Urinary bladder (tissue), 4 donors: ENCODE measurements at places on chromosomes 11 and 22.

- no peak for DNase-seq
These were observed 158.8 kb downstream of the MPPED1 start for GRCh38 chr22:43570531-43571165.

GRCh38 chr11:99960536-99960935, 726.6 kb upstream of the ARHGAP42 start:
- no peak for DNase-seq

GRCh38 chr11:26109658-26110368, 222.1 kb upstream of the ANO3 start:
- no peak for DNase-seq

GRCh38 chr22:45905326-45905923, 71.5 kb downstream of the WNT7B start:
- no peak for DNase-seq

GRCh38 chr11:35588627-35589026, 29.6 kb upstream of the FJX1 start:
- DNase-seq, result no peak

GRCh38 chr22:50326956-50327710, at the start of gene DENND6B:
Gene DENND6B (minus strand): TSS chr22:50327012. CDS start chr22:50326988, 24 bp downstream.
- no peak for DNase-seq

- no peak for DNase-seq
These were observed 9.2 kb upstream of the TPCN2 start for GRCh38 chr11:69039501-69039900.

DNA sequence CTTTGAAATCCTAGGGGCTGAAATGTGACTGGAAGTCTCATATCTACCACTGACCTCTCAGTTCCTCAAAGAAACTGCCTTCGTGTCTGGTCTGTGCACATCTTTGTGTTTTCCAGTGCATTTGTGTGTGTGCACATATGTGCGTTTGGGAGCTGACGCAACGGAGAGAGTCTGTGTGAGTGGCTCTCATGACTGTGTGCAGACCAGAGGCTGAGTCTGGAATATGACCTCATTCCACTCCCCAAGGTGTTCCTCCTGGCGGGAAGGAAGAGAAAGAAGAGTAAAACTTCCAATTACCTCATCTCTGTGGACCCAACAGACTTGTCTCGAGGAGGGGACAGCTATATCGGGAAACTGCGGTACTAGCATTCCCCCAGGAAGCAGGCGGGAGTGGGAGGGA, 16.5 kb downstream of the TUB start:
- DNase-seq, result no peak

- no peak for DNase-seq
These were observed 12.6 kb downstream of the PPARA start for GRCh38 chr22:46162771-46163556.

- DNase-seq, result no peak
These were observed 28.6 kb downstream of the FAM83F start for GRCh38 chr22:40023341-40023841.

GRCh38 chr11:121349790-121350189, 57.2 kb downstream of the SC5D start:
- no peak for DNase-seq

DNA sequence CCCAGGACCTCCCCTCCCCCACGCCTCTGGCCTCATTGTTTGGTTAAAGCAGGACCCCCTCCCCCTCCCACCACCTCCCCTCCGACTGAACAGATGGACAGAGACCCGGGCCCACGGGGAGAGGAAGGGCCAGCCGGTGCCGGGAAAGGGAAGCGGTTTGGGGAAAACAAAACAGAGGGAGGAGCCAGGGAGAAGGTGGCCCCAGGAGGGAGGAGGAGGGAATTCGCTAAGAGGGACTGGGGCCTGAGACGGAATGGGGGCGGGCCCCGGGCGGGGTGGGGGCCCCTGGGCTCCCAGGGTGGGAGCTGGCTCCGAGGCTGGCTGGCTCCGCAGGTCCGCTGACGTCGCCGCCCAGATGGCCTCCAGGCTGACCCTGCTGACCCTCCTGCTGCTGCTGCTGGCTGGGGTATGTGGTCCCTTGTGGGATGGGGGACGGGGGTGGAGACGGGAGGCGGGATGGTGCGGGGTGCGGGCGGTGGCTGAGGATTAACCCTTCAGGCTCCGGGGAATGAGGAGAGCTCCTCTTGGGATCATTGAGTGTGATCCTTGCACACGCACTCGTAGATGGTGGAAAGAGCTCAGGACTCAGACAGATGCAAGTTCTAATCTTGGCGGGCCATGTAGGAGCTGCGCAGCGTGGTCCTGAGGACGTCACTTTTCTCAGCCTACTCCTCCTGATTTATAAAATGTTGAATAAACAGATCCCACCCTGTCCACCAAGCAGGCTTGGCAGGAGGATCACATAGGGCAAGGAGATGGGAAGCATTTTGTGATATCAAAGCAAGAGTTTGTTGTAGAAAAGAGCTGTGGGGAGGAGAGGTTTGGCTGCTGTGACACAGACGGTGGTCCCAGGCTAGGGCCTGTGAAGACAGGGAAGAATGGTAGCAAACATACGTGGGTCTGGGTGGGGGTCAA, 688 bp downstream of the SERPING1 start:
- peak; percentile 69 for DNase-seq

DNA sequence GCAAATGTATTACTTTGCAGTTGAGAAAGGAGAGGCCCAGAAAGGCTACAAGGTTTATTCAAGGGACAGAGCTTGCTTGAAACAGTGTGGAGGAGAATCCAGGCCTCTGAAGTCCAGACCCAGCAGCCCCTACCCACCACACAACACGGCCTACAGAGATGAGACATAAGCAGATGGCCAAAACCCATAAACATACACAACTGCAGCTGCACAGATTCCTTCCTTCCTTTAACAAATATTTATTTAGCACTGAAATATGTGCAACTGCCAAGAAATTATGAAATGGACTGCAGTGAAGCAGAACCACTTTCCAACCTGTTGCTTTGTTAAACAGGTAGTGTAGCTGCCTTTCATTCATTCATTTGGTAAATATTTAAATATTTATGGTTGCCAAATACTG, 122.3 kb downstream of the SPATA19 start:
- DNase-seq, result no peak

- no peak for DNase-seq
These were observed 2.0 kb downstream of the OR52W1 start for GRCh38 chr11:6200975-6201374.

GRCh38 chr11:102806296-102806695, 8.3 kb upstream of the MMP1 start:
- no peak for DNase-seq

DNA sequence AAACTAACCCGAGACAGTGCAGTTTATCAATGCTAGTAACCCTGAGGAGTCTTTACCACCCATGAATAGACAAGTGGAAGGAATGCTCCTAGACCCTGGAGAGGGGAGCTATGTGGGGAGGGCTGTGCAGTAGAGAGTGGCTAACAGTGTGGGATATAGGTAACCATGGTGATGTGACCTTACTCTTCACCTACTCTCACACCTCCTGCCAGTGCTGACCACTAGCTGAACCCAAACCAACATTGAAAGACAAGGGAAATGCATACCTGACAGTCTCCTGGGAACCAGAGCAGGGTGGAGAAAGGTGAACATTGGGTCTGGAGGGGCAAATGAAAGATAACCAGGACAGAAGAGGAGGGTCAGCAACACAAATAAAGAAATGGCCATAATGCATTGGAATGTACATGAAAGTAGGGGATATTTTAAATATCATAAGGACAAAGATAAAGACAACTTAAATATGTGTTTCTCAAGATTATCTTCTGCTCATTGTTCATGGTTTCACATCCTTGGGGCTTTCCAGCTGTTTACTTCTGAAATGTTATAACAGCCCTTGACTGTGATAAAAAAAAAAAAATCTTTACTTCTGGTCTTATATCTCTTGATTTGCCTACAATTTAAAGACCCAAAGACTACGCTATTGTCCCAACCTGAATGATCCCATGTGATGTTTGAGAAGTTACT, 983.3 kb upstream of the TENM4 start:
- no peak for DNase-seq

DNA sequence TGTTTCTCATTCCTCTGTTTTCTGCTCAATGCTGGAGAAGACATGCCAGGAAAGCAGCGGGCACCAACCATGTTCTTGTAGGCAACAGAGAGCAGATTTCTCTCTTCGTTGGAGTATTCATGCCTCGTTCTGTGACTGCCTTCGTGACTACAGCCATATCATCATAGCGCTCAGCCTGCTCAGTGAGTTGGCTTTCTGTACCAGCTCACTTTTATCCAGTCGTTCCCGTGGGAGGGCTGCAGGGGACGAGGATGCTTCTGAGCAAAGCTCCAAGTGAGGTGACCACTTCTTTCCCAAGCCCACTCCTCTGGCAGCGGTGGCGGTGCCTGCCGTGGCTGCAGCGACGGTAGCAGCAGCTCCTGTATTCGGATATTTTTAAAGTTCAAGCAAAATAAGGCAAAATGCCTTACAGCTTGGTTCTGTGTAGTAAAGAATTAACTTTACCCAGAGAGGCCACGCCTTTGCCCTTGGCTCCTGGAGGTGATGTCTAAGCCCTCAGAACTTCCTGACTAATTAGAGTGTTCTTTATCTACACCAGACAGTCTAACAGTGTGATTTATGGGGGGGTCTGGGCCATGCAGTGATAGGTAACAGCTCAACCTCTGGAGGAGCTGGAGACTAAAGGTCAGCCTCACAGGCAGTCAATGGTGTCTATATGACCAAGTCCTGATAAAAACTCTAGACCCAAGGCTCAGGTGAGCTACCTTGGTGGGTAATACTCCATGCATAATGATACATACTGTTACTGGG, 35.3 kb downstream of the LDHAL6A start:
- DNase-seq, result no peak

- DNase-seq, result no peak
These were observed 34.5 kb upstream of the TH start for GRCh38 chr11:2205981-2206690.

DNA sequence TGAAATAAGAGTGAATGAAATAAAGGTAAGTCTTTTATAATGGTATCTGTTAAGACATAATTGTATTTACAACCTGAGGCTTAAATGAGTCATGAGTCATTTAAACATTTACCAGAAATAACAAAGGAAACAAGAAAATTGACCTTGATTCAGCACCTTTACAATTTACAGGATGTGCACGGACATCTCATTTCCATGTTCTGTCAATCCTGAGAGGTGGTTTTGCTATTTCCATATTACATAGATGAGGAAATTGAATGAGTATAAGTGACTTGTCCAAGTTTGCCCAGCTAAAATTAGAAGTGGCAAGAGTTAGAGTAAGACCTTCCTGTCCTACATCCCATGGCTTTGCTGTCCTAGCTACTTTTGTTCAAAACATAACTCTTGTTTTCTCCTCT, 89.1 kb downstream of the TRIM44 start:
- no peak for DNase-seq

- no peak for DNase-seq
These were observed 167.8 kb upstream of the NCAM1 start for GRCh38 chr11:112793416-112793815.

- DNase-seq, result no peak
These were observed 2.6 kb upstream of the PDGFB start for GRCh38 chr22:39247361-39247760.

GRCh38 chr11:100769617-100770016, 82.5 kb downstream of the ARHGAP42 start:
- DNase-seq, result no peak

DNA sequence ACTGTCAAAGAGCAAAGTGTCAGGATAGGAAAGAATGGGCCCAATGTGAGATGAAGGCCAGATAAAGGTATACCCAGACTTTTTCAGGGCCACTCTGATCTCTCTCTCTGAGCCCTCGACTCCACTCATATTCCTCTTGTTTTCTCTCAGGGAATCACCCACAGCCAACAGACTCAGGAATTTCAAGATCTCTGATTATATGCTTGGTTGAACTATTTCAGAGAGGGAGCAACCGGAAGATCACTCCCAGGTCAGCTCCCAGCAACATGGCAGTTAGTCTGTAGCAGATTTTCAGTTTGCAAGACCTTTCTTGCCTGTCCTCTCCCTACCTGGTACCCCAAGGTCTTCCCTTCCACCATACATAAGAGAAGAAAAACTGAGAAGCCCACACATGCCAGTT, 102.5 kb downstream of the C11orf58 start:
- DNase-seq, result no peak

DNA sequence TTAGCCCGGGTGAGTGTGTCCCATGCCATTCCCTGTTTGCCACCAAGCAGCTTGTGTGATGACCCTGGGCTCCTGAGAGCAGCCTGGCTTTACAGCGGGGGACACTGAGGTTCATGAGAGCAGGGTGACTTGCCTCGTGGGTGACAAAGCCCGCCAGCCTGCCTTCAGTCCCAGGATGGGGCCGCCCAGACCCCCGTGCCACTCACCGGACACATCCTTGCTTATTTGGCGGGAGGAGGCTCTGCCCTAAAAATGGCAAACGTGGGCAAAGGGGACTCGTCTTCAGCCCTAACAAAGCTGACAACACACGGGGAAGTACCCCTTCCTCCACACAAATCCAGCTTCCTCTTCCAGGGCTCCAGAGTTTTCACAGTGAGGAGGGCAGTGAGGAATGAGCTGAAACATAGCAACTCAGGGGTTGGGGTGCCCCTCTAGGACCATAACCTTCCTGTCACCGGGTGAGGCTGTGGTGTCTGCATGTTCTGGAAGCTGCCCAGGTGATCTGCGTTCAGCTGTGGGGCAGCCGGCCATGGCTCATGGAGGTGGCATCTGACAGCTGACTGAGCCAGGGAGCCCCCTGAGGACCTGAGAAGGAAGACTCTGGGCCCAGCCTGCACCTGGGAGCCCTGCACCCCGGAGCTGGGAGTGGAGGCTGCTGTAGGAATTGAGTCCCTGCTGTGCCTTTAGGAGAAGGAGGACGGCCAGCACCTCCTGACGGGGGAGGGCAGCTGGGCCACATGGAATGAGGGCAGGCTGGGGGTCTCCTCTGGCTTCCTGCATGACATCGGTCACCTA, 16.7 kb downstream of the RIBC2 start:
- no peak for DNase-seq

DNA sequence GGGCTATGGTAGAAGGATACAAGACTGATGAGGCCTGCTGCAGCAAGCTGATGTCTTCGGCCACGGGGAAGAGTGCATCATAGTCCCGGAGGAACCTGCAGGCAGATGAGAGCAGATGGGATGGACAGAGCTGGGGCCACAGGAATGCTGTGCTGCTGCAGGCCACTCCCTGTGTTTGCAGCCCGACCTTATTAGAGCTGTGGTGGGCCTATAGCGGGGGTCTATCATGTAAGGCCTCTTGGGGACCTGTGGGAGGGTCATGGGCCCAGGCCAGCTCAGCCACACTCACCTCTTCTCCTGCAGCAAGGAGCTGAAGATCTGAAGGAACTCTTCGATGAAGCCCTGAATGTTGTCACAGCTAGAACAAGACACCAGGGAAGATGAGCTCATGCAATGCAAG, 31.9 kb downstream of the ASCC2 start:
- no peak for DNase-seq

GRCh38 chr11:121580154-121580553, 127.4 kb upstream of the SORL1-AS1 start:
- DNase-seq, result no peak
